ENCODE measurements at places on chromosomes 4 and X.

DNA sequence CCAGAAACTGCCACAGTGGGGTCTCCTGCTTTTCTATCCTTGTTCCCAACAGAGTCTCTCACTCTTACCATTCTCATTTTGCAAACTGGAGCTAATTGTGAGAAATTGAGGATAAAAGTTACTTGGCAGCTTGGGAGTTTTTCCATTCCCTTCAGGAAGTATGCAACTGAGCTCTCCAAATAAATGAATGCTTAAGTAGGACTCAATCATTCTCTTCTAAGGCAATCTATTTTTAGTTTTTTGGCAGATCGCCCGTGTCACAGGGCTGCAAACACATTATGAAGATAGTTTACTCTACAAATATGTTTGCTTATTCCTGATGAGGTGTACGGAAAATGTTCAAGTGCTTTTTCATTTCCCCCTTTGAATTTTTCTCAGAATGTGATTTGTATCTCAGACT, 5.3 kb downstream of the ASB11 start:
- peak; percentile 66 for DNase-seq

DNA sequence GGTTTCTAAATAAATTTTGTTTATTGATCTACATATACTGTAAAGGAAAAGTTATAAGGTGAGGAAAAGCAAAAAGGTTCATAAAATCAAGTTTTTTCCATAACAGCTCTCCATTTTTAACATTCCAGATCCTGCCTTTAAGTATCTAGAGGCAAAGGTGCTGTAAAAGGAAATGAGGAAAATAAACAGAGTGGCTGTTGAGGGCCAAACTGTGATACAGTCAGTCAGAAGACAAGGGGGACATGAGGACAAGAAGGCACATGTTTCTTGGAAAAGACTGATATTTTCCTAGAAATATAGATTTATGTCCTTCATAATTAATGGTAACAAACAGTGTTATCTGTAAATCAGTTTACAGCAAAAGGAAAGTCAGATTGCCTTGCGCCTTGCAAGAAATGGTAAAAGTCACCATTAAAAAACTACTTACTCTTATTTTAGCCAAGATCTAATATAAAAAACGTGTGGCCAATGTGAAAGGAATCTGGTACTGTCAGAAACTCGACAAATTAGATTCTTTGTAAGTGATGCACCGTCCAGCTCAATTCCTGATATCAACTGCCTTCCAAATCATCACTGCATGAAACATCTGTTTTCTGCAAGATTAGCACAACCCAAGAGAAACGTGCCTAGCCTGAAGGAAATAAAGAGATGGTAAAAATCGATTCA, 34.0 kb upstream of the VEGFD start:
- DNase-seq: no peak

GRCh38 chrX:153773741-153774575, 6.9 kb upstream of the SRPK3 start:
- DNase-seq: no peak

GRCh38 chrX:104795804-104796203, 229.8 kb downstream of the IL1RAPL2 start:
- DNase-seq: no peak

DNA sequence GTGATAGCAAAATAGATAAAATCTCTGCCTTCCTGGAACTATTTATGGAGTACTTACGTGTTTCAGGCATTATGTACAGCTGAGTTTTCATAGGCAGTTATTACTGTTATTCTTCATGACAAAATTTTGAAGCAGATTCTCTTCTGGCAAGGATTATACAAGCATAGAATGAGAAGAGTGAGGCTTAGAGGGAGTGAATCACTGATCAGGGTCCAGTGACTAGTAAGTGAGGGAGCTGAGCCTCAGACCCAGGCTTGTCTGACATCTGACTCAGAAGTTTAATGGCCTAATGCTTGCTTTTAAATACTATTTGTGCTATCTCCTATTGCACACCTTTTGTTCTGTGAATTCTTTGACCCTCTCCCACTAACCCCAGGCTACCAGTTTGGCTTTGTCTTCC, 110.6 kb downstream of the DTHD1 start:
- no peak for DNase-seq

- no peak for DNase-seq
These were observed 58.4 kb upstream of the CBR4 start for GRCh38 chr4:169068423-169068822.

DNA sequence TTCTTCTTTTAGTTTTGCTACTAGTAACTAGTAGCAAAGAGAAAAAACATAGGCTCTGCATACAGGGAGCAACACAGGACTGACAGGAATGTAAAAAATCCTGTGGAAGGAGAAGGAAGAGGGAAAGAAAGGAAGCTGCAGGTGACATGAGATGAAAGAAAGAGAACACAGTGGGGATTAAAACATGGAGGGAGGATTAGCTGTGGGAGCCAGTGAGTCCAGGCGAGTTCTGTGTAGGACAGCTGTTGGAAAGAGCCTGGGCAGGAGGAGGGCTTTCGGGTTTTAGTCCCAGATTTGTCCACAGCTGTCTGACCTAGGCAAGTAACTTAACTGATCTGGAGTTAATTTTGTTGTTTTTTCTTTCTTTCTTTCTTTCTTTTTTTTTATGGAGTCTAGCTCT, 21.6 kb downstream of the CCNG2 start:
- no peak for DNase-seq

DNA sequence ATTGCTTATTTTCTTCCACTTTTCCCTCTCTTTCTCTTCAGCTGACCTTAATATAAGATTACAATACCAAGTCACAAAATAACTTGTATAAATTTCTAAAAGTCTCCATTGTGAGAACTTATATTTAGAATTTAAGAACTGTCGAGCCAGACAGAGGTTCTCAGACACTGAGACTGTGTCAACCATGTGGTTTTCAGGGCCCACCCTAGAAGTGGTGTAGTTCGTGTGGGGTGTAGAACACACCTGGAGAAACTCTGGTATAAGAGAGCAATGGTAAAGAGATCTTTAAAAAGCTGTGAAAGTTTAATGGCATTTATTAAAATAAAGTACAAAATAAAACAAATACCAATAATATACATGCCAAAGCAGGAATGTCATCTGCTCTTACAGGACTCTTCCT, 19.7 kb downstream of the CPEB2 start:
- DNase-seq: no peak

- DNase-seq: peak; percentile 86
These were observed 432.8 kb downstream of the ANKRD50 start for GRCh38 chr4:124279741-124280140.

GRCh38 chr4:26400132-26400531, 79.3 kb downstream of the RBPJ start:
- DNase-seq: peak; percentile 10

DNA sequence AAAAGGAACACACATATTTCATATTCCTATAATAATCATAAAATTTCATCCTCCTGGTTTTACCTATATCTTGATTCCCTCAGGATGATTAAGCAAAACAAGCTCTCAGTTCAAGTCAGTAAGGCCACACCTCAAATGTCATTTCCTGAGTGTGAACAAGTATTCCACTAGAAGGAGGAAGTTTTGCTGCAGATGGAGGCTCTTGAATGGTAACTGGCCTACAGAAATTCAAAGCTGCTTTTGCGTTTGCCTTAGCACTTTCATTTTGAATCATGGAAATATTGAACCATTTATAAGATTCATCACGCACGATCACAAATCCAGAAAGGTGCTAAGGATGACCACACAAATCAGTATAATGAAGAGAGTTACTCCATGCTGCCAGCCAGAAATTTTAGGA, 254.4 kb upstream of the CXXC4 start:
- no peak for DNase-seq

DNA sequence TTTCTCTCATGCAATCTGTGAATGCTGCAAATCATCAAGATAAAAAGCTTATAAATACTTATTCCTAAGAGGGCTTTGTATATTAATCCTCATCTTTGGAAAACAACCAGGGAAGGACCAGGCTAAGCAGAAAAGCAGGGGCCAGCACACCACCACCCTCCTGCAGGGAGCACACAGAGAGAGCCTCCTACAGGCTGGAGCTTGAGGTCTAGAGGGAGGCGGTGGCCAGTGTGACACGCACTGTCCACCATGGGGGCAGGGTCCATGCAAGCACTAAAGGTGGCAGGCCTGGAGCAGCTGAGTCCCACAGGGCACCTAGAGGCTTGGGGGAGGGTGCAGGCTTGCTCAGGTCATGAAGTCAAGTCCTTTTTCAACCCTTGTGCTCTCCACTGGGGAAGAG, 236.9 kb downstream of the TACR3 start:
- no peak for DNase-seq

- DNase-seq: peak; percentile 78
These were observed at the start of gene PRICKLE3 for GRCh38 chrX:49186125-49187027. Gene PRICKLE3, minus strand, starts transcription at chrX:49186373. Its CDS starts 76 bp downstream, at chrX:49186297.

DNA sequence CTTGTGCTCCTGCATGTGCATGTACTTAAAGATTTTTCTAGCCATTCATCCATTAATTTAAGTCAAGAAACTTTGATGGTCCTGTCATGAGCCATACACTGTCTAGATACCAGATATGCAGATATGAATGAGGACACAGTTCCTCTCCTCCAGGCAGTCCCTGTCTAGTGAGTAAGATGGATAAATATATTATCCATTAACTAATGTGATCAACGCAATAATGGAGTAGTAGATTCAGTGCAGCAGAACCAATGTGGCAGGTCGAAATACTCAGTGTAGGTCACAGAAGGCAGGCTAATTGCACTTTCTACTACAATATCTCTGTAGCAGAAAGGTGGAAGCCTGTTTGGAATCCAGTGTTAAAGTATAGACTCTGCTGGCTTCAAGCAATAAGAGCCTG, 112.5 kb downstream of the PCDH7 start:
- no peak for DNase-seq

DNA sequence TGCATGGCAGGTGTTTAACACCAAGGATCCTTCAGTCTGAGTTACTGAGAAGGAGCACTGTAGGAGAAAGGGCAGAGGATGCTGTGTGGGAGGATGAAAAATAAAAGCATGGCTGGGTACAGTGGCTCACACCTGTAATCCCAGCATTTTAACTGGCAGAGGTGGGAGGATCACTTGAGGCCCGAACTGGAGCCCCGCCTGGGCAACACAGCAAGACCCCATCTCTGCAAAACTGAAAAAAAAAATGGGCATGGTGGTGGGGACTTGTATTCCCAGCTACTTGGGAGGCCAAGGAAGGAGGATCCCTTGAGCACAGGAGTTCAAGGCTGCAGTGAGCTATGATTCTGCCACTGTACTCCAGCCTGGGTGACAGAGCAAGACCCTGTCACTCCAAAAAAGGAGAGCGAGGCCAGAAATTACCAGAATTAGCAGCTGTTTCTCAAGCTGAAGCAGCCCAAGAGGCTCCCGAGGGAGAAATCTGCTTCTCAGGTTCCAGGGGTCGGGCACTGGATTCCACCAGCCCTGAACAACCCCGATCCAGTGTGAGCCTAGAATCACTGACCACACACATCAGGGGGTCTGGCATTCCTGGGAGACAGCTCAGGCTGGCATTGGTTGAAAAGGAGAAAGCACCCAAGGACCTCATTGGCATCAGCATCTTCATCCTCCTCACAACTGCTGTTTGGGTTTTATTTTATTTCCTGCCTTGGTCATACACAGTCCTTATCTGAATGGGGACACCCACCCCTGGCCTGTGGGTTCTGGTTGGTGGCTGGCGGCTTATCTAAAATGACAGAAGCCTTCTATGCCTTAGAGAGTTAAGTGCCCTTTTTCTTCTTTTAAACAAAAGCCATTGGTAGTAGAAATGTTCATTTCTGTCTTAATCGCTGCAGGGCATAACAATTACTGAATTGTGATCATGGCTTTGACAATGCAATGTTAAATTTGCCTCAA, 66.3 kb upstream of the TRIM2 start:
- no peak for DNase-seq

- DNase-seq: no peak
These were observed 545.6 kb upstream of the LCORL start for GRCh38 chr4:18566970-18567799.

GRCh38 chr4:120528428-120528827, 394.1 kb downstream of the PRDM5 start:
- DNase-seq: no peak

DNA sequence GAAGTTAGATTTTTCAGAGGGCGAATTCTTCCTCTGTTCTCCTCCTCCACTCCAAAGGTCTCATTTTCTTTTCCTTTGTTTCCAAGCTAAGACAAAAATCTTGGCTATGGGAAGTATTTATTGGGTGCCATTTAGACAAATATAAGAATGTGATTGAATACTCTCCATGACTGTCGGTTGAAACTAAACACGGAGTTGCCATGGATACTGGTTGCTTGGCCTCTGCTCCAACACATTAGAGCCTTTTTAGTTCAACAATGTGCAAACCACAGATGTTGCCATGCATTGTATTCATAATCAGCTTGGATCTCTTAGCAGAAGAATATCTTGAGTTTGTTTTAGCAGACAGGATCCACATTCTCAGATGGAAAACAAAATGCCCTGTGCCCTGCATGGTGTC, 366.5 kb upstream of the LCORL start:
- DNase-seq: peak; percentile 64

DNA sequence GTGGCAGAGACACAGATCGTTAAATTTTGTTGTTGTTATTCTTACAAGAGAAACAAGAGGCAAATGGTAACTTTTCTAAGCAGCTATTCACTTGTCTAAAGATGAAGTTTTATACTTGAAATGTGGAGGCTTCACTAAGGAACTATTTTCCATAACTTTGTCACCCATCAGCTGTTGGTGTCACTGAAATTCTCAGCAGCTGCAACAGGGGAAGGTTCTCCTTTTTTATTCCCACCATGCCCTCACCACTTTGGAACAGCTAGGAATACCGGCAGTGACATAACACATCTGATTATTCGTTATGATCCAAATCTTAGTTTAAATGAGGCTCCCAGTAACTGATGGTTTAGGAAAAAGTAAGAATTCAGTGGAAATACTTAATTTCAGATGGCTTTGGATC, 147.0 kb upstream of the LEF1 start:
- DNase-seq: no peak

GRCh38 chrX:38606821-38607220, 45.5 kb downstream of the TSPAN7 start:
- no peak for DNase-seq

- DNase-seq: no peak
These were observed 7.3 kb upstream of the SRP72 start for GRCh38 chr4:56460085-56460484.

DNA sequence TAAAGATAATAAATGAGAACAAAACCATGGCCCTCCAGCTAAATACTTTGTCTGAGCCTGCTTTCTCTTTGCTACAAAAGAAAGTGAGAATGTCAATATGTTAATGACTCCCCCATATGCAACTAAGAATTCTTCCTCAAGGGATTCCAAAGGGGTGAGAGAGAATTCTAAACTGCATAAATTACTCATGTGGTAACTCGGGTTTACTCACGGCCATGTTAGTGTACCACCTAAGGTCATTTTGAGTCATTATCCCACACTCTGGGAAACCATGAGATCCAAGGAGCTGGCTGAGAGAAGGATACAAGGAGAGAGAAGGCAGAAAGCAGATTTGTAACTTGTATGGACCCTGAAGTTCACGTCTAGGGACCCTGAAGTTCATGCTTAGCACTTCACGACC, 190.3 kb downstream of the DHX15 start:
- DNase-seq: no peak

- no peak for DNase-seq
These were observed 1233.8 kb downstream of the NLGN4X start for GRCh38 chrX:4994855-4995254.

DNA sequence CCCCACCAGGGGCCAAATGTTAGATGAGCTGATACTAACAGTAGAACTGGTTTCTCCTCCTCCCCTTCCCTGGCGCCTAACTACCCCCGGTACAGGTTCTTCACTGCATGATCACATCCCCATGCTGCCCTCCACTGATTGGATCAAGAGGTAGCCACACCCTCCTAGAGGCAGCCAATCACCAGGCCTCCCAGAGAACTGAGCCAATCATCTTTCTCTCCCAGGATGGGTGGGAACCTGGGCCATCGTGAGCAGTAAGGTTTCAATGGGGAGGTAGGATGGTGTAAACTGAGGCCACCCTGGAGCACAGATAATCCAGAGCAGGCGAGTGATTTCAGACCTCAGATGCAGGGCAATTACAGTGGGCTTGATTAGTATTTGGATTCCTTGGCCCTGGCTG, 64.2 kb downstream of the PPP2R2C start:
- peak; percentile 27 for DNase-seq

All from NCI-H69 (cell line).